CD4-positive, alpha-beta memory T cell (primary cell): ENCODE measurements at places on chromosomes 3 and 15.

DNA sequence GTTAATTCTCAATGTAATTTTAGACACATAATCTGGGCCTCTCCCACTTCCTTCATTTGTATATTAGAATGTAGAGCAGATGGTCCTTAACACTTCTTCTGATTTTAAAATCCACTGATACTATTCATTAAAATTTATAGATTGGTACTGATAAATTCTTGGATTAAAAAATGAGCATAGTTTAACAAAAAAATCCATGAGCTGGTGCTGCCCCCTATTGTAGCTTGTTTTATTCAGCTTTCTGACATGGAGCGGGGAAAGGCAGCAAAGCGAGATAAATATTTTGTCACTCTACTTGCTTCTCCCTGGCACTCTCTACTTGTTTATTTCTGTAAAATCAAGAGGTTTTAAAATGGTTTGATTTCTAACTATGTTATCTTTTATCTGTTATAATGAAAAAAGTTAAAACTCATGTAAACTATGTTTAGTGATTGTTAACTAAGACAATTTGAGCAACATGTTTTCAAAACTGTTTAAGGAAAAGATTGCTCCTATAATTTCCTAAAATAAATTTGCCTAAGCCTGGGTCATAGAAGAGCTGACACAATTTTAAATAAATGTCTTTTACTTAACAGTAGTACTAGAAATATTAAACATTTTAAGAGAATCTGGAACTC lies 26.5 kb upstream of the PLOD2 start:
- no peak for DNase-seq

DNA sequence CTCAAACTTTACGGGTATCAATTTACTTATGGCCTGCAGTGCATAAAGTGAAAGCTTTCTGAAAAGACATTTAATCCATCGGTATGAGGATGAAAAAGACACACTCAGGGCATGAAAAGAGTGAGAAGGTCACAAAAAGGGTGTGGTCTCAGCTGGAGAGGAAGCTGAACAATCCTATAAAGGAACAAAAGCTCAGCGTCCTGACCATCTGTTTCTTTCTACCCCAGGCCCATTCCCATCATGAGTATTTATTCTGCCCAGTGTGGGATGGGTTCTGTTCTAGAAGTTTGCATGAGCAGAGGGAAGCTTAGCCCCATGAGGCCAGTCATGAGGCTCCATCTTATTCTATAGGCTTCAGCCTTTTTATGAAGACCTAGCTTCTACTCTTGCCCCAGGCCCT lies 144.6 kb downstream of the LPP start:
- DNase-seq = no peak

DNA sequence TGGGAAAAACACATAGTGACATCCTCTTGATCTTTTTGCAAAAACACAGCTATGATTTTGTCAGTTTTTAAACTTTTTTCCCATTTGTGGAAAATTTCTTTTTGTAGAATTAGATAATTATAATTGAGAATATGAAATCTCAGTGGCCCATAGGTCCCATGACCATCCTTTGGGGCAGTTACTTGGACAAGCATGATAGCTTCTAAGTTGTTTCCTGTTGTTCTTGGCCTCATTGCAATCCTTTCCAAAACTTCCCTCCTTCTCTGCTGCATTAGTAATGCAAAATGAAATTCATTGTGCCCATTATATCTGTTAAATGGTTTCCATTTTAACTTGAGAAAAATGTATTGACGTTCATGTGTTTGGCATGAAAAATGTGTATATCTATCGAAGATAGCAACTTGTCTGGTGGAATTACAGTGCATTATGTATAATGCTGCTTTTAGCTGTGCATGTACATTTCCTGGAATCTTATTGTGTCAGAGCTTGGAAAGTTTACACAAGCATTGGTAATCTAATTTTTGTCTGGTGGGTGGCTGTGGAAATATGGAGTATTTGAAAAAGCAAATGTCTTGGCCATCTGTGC lies 70.0 kb downstream of the MDFIC2 start:
- no peak for DNase-seq

DNA sequence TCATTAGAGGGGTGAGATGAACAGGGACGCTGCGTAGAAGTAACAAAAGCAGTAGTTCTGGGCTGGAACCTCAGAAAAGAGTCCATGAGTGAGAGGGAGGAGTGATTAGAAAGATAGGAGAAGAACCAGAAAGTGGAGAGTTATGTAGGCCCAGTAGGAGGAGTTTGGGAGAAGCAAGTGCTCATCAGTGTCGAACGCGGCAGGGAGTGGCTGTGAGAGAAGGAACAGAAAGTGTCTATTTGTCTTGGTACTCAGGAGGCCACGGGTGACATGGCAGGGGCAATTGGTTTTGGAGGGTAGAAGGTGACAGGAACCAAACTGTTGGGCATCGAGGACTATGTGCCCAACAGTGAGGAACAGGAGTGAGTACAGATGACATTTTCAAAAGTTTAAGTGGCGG lies 1.3 kb upstream of the INSYN1 start:
- DNase-seq = no peak

GRCh38 chr15:60372756-60373155 lies 25.0 kb downstream of the ANXA2 start:
- DNase-seq = no peak

GRCh38 chr3:159929171-159930141 lies 59.2 kb upstream of the IL12A start:
- no peak for DNase-seq

DNA sequence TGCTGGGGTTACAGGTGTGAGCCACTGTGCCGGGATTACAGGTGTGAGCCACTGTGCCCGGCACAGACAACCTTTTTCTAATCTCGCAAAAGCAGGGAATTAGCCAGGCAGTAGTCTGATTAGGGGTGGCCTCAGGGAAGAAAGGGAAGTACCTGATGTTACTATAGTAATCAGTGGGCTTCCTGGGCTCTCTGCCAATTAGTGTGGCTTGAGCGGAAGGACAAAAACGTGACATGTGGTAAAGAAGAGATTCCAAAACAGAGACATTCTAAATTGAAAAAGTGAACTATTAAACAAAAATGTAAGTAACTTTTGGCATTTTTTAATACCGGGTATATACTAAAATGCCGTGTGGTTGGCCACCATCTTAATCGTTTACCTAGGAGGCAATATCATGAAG lies 48.1 kb downstream of the CFAP20DC start:
- no peak for DNase-seq

- DNase-seq = no peak
Measured at GRCh38 chr15:43316016-43316970, 14.1 kb downstream of the LCMT2 start.

GRCh38 chr3:187975561-187976364 lies 178.2 kb upstream of the LPP start:
- DNase-seq = no peak

DNA sequence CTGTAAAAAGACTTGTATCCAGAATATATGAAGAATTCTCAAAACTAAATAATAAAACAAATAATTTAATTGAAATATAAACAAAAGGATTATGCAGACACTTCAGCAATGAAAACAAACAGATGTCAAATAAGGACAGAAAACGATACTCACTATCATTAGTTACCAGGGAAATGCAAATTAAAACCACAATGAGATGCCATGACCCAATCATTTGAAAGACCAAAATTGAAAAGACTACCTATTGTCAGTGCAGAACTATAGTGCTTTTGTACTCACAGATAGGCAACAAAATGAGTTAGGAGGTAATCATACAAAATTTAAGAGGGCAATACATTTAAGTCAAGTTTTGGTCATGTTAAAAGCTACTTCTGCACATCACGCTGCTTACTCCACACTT lies 31.6 kb upstream of the OR5K4 start:
- no peak for DNase-seq

GRCh38 chr3:139357899-139358298 lies 14.1 kb downstream of the MRPS22 start:
- DNase-seq = no peak

DNA sequence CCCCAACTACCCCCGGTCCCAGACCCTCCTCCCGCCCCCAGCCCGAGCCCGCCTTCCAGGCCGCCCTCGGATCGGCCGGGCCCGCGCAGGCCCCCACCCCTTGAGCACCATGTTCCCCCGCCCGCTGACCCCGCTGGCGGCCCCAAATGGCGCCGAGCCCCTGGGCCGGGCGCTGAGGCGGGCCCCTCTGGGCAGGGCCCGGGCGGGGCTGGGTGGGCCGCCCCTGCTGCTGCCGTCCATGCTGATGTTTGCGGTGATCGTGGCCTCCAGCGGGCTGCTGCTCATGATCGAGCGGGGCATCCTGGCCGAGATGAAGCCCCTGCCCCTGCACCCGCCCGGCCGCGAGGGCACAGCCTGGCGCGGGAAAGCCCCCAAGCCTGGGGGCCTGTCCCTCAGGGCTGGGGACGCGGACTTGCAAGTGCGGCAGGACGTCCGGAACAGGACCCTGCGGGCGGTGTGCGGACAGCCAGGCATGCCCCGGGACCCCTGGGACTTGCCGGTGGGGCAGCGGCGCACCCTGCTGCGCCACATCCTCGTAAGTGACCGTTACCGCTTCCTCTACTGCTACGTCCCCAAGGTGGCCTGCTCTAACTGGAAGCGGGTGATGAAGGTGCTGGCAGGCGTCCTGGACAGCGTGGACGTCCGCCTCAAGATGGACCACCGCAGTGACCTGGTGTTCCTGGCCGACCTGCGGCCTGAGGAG lies 472 bp downstream of the CHST14 start:
- peak; percentile 21 for DNase-seq

DNA sequence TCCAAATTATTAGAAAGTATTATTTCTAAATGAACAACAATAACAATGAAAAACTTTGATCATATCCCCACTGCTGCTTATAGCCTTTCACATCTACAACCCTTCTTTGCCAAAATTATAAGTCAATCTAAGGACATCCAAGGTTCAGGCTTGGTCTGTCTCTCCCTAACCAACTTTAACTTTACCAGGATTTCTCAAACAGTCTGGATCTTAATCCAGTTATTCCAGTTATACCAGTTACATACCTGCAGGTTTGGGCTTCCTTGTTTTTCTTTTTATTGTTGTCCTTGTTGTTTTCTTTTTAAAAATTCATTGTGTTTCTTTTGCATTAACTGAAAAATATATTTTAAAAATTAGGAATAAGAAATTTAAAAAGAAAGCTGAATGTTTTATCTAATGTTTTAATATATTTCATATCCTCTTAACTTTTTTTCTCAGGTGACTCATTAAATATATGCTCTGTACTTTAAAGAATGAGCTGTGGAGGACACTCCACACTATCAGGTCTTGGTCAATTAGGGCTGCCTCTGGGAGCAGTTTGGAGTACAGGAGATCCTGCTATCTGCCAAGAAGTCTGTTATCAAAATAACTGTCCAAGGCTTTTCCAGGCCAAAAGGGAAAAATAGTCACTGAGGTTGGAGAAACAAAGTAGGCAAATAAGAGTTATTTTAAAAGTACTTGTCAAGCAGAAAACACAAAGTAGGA lies 421.4 kb downstream of the EPHA6 start:
- DNase-seq = no peak

DNA sequence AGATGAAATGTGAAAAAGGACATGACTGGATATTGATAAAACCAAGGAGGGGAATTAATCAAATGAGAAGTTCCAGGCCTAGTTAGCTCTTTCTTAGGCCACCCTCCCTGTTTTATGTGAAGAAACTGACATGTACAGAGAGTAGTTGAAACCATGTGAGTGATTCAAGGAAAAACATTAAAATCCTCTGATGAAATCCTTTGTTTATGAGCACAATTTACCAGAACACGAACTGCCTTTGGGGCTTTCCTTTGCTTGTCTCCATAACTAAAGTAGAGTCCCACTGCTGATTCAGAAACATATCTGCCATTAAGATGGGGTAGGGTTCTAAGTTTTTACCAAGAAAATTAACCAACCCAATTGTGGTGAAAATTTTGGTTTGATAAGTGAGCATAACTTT lies 558.3 kb downstream of the NR2F2 start:
- DNase-seq = no peak

DNA sequence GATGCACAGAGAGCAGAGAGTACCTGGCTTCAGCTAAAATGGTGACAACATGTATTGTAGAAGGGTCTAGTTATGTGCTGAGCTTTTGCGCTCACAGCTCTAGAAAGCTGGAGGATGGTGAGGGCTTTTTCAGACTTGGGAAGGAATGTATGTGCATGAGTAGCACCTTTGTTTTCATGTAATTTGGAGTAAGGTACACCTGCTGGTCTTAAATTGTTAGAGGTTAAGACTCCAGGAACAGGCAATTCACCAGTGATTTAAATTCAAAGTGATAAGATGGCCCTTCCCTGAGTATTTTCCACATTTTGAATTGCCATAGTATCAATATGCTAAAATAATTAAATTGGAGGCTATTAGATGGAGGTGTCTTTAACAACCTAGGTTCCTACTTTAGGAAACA lies 436.4 kb upstream of the GOLIM4 start:
- DNase-seq = no peak

DNA sequence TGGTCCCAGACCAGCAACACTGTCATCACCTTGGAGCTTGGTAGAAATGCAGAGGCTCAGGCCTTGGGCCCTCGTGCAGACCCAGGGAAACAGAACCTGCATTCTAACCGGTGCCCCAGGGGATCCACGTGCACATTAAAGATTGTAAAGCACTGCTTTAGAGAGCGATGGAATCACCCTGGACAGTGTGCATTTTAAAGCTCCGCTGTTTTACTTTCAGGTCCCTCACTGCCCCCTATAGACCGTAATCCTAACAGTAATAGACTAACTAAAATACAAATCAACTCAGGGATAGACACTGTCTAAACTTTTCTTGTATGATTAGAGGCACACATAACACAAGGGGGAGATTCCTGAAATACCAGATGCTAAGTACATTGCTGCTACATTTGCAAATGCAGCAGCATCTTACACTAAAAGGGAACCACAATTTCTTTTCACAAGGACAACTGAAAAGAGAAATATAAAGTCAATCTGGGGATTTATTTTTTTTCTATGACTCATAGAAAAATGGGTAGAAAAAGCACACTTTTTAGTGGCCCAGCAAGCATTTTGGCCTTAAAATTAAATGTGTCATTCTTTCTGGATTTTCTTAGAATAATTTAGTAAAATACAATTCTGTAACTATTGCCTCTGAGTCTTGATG lies 10.5 kb upstream of the SH3GL3 start:
- no peak for DNase-seq

DNA sequence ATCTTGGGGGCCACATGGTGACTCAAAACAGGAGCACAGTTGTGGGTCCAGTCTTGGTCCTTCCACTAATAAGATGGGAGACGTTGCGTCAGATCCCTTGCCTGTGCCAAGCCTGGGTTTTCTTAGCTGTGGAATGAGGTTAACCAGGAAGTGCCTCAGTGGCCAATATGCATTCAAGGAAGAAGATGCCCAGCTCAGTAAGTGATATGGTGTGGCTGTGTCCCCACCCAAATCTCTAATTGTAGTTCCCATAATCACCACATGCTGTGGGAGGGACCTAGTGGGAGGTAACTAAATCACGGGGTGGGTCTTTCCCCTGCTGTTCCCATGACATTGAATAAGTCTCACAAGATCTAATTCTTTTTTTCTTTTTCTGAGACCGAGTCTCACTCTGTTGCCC lies 6.4 kb downstream of the ALG1L2 start:
- no peak for DNase-seq

DNA sequence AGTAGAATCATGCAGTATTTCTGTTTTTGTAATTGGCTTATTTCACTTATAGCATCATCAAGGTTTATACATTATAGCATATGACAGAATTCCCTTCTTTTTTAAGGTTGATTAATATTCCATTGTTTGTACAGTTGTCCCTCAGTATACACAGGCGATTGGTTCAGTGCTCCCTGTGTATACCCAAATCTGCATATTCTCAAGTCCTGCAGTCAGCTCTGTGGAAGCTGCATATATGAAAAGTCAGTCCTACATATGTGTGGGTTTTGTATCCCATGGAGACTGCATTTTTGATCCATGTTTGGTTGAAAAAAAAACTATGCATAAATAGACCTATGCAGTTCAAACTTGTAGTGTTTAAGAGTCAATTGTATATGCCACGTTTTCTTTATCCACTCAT lies 127.7 kb downstream of the ISL2 start:
- DNase-seq = no peak

GRCh38 chr15:40048211-40048792 lies 9.3 kb upstream of the SRP14 start:
- peak; percentile 28 for DNase-seq
